T-helper 22 cell (primary cell): ENCODE measurements at places on chromosomes 5 and 9.
A peak's percentile ranks its signal among the peaks of the same experiment; 100 is the strongest.

- DNase-seq: no peak
Observed at GRCh38 chr5:122322801-122323548, 10.9 kb downstream of the SNCAIP start.

DNA sequence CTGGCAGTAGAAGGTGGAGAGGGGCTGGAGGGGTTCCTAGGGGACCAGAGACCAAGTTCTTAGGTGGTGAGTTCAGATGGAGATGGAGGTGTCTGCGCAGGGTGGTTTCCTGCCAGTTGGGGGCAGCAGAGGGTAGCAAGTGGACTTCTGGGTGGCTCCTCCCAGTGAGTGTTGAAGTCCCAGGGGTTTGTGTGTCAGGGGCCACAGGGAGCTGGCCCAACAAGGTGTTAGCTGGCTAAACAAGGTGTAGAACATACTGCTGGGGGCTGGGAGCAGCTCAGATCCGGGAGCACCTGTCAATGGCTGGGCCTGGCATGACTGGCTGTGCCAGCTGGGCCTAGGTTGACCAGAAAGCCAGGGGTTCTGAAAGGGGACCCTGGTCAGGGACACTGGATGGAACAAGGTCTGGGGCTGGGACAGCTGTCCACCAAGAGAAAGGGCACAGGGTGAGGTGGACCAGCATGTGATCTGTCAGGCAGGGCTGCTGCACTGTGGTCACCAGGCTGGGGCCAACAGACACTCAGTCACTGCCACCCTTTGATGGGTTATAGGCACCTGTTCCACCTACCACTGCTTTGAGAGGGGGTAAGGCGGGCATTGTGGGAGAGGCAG lies 35.6 kb downstream of the DAB2IP start:
- no peak for DNase-seq

- no peak for DNase-seq
Observed at GRCh38 chr9:111759762-111760639, 34.7 kb downstream of the SHOC1 start.

- no peak for DNase-seq
Observed at GRCh38 chr9:36923025-36923625, 110.9 kb downstream of the PAX5 start.

GRCh38 chr9:134215699-134216448 lies 51.5 kb upstream of the RNU6ATAC start:
- DNase-seq: no peak

GRCh38 chr5:102651466-102651865 lies 103.6 kb upstream of the PAM start:
- no peak for DNase-seq

- DNase-seq: no peak
Observed at GRCh38 chr5:103679873-103680272, 117.3 kb upstream of the NUDT12 start.

DNA sequence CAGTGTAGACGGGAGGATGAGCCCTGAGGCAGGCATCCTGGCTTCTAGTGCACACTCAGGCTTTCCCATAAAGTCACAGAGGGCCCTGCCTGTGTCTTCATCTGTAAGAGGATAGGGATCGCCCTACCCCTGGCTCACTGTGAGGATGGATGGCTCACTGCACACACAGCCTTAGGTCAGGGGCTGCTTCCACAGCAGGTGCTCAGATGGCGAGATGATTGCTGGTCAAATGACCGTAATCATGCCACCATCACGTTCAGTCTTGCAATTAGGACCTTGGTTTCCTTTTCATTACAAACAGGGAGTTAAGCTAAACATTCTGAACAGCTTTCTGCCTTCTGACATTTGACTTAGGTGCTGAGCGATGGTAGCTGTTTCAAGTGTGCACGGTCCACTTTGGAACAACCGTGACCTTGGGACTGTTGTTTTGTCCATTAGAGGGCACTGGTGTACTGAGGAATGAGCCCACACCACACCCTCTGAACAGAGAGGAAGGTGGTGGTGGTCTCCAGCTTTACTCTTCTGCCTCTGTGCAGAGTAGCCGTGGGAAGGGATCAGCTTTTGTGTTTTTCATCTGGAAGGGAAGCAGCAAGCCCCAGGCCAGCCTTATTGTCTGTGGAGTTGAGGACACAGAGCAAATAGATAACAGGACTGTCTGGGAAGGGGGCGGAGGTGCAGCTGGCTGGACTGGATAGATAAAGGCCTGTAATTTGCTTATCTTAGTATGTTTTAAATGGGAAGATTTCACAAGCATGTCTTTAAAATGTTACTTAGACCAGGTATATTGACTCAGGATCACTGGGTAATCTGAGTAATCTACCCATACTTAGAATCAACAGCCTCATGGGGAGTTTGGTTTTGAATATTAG lies 183.1 kb downstream of the TRIO start:
- DNase-seq: no peak

DNA sequence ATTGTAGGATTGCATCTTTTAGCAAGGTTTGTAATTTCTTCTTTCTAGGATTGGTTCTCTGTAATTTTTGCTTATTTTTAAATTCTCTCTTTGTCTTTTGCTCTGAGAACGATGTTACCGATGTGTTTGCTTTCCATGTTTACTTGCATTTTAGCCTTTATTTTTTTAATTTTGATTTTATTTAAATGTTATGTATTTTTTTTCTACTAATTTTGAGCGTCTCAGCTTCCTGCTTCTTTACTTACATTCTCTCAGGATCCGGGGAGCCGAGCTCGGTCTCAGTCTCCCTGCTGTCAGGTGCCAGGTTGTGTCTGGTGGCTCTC lies 20.9 kb downstream of the ANXA2R start:
- no peak for DNase-seq

DNA sequence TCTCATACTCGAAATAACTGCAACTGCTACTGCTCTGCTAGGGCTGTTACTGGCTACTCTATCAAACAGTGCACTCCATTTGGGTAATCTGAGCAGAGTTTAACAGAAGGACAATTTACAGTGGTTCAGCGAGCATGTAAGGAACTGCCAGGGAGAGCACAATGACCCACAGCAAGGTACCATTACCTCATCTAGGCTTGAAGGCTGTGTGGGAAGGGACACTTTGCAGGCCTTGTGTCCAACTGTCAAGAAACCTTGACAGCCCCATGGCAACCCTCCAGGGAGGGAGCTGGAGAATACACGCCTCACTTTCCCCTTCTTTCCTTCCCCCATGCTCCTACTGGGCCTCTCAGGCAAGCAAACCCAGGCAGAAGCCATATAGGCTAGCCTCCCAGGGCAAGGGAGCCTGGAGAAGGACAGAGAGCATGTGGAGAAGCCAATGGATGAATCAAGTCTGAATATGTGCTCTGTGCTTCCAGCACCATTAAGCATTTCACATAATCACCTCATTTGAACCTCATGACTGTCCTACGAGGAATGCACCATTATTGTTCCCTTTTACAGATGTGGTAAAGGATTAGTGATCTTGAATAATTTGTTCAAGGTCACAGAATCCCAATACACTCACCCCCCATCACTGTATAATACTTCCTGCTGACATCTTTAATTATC lies 49.9 kb upstream of the JAK2 start:
- DNase-seq: no peak

DNA sequence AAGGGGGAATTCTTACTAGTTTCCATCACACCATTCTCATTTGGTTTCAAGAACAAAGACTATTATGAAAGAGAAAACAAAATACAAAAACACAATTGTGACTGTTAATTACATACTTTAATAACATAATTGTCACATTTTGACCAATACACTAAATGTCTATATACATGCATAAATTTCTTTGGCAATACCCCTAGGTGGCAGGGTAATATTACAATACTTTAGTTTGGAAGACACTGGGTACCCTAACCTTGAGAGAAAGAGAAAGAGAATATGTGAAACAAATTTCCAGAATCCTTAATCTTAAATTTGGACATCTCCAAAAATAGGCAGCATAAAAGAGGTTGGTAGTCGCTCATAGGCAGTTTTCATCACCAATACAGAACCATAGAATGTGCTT lies 619.6 kb upstream of the ADAMTS16 start:
- DNase-seq: no peak

GRCh38 chr9:87465816-87466215 lies 31.9 kb upstream of the DAPK1 start:
- DNase-seq: no peak

DNA sequence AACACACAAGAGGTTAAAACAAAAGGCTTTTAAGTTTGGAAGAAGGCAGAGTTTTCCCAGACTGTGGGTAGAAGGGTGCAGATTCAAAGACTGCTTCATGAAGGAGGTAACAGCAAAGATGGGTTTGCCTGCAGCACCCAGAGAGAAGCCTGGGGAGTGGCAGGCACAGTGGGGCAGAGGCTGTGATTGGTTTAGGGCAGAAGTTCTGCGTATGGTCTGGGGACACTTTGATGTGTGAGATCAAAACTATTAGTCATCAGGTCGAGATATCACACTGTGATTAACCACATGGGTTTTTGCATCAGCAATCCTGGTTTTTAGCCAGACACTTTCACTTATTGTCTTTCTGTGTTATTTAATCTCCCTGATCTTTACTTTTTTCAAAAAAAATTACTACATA lies 188.8 kb upstream of the GLRA1 start:
- DNase-seq: peak; percentile 56

- DNase-seq: no peak
Observed at GRCh38 chr5:176732736-176733405, 77.5 kb upstream of the UNC5A start.

- no peak for DNase-seq
Observed at GRCh38 chr5:127426661-127427060, 90.8 kb upstream of the PRRC1 start.

GRCh38 chr9:127833555-127833954 lies 20.9 kb downstream of the ENG start:
- no peak for DNase-seq

- DNase-seq: no peak
Observed at GRCh38 chr9:74949859-74950855, 2.6 kb downstream of the C9orf40 start.

DNA sequence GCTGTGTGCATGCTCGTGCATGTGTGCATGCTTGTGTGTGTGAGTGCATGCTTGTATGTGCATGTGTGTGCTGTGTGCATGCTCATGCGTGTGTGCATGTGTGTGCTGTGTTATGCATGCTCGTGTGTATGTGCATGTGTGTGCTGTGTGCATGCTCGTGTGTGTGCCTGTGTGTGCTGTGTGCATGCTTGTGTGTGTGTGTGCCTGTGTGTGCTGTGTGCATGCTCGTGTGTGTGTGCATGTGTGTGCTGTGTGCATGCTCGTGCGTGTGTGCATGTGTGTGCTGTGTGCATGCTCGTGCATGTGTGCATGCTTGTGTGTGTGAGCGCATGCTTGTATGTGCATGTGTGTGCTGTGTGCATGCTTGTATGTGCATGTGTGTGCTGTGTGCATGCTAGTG lies 30.3 kb upstream of the SH3PXD2B start:
- no peak for DNase-seq

DNA sequence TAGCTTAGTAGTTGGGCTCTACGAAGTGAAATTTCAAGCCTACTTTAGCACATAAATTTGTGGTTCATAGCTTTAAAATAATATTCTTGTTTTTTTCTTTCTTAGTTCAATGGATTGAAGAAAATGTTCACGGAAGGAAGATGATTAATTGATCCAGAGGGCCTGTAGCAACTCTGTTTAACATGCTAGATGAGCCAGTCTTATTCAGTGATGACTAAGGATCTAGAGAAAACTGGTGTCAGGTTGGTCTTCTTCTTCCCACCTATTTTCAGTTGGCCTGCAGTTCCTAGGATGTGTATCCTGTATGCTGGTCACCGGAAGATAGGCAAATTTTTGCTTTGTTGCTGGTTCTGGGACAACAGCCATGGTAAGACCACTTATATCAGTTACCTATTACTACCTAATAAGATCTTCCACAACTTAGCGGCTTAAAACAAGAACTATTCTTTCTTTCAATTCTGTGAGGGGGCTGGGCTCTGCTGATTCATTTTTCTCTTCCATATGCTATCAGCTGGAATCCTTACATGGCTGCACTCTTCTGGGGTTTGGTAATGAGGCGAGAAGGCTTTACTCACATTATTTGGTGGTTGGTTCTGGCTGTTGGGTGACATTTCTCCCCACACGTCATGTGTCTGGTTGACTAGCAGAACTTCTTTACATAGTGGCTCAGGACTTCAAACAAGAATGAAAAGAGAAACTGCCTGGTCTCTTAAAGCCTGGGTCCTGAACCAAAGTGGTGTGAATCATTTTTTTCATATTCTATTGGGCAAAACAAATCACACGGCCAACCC lies 182.7 kb upstream of the ACTBL2 start:
- DNase-seq: no peak
